ENCODE measurements at places on chromosomes 2 and 18.

DNA sequence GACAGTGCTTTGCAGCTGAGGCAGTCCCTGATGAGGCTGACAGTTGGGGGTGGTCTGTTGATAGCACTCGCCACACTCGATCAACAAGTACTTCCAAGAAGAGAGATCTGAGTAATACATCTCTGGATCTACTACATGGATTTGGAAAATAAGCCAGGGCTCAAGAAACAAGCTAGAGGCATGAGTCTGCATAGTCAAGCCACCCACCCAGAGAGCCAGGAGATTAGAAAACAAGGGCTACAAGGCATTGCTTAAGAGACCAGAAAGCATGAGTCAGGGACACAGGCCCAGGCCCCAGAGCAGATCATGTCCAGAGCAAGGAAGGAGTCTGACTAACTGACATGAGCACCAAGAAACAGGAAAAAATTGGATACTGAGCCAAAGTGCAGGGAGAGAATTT lies 196.9 kb upstream of the CWC22 start:
- DNase-seq, result peak; percentile 85

DNA sequence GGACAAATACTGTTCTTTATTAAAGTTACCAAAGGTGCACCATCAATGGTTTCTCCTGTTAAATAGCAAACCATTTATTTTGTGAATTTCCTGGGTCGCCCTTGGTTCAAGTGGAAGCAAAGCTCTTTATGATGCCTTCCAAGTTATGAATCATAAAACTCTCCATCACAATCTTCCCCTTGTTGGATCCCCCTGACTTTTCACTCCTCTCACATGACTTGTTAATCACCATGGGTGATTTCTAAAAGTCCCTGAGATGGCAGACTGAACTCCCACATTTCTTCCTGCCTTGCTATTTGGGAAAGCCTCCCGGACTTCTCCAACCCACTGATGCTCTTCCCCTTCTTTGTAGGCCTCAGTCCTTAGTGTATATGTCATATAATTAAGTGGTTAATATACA lies 176.0 kb downstream of the THADA start:
- no peak for DNase-seq

- no peak for DNase-seq
Measured at GRCh38 chr2:157990173-157990572, 111.5 kb upstream of the UPP2 start.

- no peak for DNase-seq
Measured at GRCh38 chr2:22499082-22499839, 885.7 kb upstream of the KLHL29 start.

DNA sequence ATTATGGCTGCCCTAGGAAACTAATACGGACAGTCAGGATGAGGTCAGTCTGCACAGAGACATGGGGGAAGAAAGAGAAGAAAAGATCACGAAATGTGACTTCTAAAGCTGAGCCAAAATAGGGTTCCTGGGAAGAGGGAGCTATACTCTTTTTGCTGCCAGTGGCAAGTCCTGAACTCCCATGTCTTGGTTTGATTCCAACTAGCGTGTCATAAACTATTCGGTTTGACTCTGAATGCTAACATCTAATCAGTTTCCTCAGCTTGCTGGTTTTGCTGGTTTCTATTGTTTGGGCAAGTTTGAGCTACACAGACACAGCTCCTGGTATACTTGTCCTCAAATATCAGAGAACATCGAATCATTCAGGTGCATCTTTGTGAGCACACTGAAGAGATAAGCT lies 80.5 kb upstream of the CYP1B1 start:
- no peak for DNase-seq

GRCh38 chr18:64134044-64134747 lies 14.7 kb downstream of the LINC00305 start:
- DNase-seq, result peak; percentile 19

DNA sequence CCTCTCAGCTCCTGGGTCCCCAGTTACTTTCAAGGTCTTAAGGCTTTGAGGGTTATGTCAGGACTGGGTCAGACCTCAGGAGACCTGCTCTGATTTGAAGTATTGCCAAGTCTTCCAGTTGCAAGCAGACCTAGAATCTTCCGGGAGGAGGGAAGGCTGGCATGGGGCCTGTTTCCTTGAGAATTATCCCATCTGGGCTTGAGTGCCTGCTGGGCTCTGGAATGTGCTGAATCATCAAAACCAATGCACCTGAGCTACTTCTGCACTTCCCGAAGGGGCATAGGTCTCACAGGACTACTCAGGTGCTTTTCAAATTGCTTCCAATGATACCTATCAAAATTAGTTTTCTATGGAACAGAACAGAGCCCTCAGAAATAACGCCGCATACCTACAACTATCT lies 327.3 kb downstream of the XIRP2 start:
- no peak for DNase-seq

GRCh38 chr2:118732432-118732831 lies 115.0 kb downstream of the EN1 start:
- peak; percentile 18 for DNase-seq

DNA sequence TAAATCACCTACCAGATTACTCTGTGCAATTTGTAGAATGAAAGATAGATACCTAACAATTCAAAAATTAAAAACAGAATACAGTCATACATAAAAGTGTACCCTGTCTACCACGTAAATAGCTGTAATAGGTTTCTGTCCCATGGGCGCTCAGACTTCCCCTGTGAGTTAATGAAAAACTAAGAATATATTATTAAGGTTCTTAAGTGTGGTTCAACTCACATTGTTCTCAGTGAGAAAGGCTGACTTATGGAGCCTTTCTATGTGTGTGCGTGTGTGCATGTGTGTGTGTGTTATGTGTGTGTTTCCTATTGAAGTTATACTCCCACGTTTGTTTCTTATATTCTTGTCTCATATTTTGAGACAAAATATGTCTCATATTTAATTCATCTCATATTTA lies 114.6 kb upstream of the CD302 start:
- DNase-seq, result no peak

- DNase-seq, result no peak
Measured at GRCh38 chr2:28350196-28350595, 42.5 kb upstream of the FOSL2 start.

- peak; percentile 26 for DNase-seq
Measured at GRCh38 chr2:120802867-120803484, 67.3 kb downstream of the GLI2 start.

GRCh38 chr18:46413684-46414083 lies 243.3 kb downstream of the LOXHD1 start:
- no peak for DNase-seq
